Vagina (tissue), 2 donors: ENCODE measurements at places on chromosomes 3 and 15. TPM values are rescaled to one million over a fixed set of nuclear protein-coding genes. Genes with fewer than 3 reads are reported as not detected.

DNA sequence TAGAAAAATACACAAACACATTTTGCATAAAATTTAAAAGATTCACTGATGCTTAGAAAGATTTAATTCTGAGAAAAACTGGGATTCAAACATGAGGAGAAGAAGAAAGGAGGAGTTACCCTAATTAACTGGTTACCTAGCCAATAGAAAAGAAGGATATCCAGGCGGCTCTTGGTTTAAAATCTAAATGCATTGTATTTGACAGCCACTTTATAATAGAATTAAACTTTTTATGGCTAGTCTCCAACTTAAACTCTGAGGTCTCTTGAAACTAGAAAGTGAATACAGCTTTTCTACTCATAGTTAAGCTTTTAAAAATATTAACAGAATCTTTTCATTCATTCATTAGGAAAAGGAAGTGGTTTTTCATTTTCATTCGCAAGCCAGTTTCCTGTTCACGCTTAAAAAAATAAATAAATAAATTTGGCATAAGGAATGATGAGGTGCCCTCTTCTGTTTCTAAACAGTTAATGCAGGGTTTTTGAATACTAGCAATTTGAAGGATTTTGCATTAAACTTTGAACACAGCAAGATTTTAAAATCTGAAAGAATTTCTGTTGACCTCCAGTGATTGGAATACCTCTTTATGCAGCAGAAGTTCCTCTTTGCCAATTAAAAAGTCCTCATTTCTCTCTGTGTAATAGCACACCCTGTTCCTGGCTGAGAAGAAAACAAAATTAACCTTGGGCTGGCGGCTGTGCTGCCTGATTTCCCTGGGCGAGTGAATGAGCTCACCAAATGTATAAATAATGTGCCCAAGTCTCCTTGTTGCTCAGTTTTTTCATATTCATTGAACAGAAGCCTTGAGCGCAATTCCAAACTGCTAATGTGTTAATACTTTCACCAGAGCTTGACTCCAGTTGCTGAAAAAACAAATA lies 105.1 kb downstream of the ZMAT3 start:
- H3K4me1 ChIP-seq: peaks cover 9% of the 10 kb centered on the region
- H3K4me3 ChIP-seq: no peak overlapping the region
- H3K27me3 ChIP-seq: no peaks in the 10 kb centered on the region
- H3K27ac ChIP-seq: no peak overlapping the region

GOLGA8S gene
- not detected for total RNA-seq

SPRED1 gene
- total RNA-seq: 16.7 TPM

DNA sequence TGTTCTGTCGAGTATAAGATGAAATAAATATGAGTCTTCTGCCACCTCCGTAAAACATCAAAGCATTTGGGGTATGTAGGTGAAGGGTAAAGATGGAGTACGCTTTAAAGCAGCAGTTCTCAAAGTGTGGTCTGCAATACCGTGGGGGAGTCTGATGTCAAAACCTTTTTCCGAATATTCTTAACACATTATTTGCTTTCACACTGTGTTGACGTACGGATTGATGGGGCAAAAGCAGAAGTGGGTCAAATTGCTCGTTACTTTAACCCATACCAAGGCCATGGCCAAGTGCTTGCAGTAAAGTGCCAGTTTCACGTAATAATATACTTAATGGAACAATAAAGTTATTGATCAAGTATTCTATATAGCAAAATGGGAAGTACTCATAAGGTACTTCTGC lies 36.3 kb downstream of the PAK2 start:
- H3K27me3 ChIP-seq: no peaks in the 10 kb centered on the region
- no peak overlapping the region for H3K4me3 ChIP-seq
- DNase-seq: no peak
- peaks cover 56% of the 10 kb centered on the region for H3K4me1 ChIP-seq
- H3K27ac ChIP-seq: no peak overlapping the region
- H3K36me3 ChIP-seq: no peaks in the 10 kb centered on the region

DNA sequence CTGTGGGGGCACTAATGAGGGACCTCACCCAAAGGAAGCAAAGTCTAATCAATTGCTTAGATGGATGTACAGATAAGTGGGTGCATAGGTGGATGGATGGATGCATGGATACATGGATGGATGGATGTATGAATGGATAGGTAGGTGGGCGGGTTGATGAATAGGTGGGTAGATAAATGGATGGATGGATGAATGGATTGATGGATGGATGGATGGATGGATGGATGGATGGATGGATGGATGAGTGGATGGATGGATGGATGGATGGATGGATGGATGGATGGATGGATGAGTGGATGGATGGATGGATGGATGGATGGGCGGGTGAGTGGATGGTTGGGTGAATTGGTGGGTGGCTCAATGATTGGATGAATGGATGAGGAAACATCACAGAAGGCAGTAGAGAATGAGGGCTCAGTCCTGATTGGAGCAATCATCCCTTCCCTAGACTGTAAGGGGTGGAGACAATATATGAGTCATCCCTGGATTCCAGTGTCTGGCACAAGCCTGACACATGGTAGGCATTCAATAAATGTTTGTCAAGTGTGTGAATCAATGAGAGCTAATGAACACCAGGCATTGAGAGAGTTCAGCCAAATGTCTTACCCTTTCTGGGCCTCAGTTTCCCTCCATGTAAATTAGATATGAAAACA lies 40.4 kb upstream of the PXYLP1 start:
- H3K27me3 ChIP-seq: no peaks in the 10 kb centered on the region
- H3K36me3 ChIP-seq: no peaks in the 10 kb centered on the region
- DNase-seq: no peak

- no peak overlapping the region for H3K27ac ChIP-seq
- peaks cover 5% of the 10 kb centered on the region for H3K4me1 ChIP-seq
- H3K36me3 ChIP-seq: no peaks in the 10 kb centered on the region
- no peaks in the 10 kb centered on the region for H3K27me3 ChIP-seq
These were observed 831.4 kb downstream of the AGBL1 start for GRCh38 chr15:86911022-86911421.

DNA sequence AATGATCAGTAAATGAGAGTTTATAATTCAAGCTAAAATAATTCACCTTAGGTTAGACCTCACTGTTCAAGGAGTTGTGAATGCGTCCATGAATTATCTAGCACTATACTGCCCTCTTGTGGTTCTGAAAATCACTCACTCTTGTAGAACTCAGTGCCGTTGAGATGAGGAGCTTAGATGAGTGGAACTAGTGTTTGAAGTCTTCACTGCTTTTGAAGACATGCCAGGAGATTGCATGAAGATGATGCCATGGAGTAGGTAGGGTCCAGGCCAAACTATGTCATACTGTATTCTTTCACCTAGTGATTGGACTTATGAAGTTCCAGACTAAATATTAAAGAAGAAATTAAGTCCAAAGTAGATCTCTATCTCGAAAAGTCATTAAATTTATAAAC lies 28.8 kb downstream of the LYSMD4 start:
- H3K4me3 ChIP-seq: no peak overlapping the region
- no peaks in the 10 kb centered on the region for H3K36me3 ChIP-seq
- no peak for DNase-seq
- peak overlapping the region; percentile 85 for H3K27ac ChIP-seq

IGSF11 gene
- 3.4 TPM for total RNA-seq

MITF gene
- total RNA-seq: 57.7 TPM

GRCh38 chr15:45307230-45307924 lies 55.3 kb downstream of the SLC28A2 start:
- H3K36me3 ChIP-seq: no peaks in the 10 kb centered on the region
- peak overlapping the region; percentile 5 for H3K4me3 ChIP-seq
- H3K27me3 ChIP-seq: no peaks in the 10 kb centered on the region
- no peak for DNase-seq

BCL2A1 gene
- total RNA-seq: 1.7 TPM

GP9 gene
- total RNA-seq: not detected

GPR15 gene
- total RNA-seq: 1.2 TPM

GRCh38 chr15:89457086-89457485 lies 39.3 kb downstream of the RHCG start:
- DNase-seq: no peak
- no peaks in the 10 kb centered on the region for H3K4me1 ChIP-seq
- no peak overlapping the region for H3K27ac ChIP-seq
- no peaks in the 10 kb centered on the region for H3K36me3 ChIP-seq
- no peak overlapping the region for H3K4me3 ChIP-seq

DNA sequence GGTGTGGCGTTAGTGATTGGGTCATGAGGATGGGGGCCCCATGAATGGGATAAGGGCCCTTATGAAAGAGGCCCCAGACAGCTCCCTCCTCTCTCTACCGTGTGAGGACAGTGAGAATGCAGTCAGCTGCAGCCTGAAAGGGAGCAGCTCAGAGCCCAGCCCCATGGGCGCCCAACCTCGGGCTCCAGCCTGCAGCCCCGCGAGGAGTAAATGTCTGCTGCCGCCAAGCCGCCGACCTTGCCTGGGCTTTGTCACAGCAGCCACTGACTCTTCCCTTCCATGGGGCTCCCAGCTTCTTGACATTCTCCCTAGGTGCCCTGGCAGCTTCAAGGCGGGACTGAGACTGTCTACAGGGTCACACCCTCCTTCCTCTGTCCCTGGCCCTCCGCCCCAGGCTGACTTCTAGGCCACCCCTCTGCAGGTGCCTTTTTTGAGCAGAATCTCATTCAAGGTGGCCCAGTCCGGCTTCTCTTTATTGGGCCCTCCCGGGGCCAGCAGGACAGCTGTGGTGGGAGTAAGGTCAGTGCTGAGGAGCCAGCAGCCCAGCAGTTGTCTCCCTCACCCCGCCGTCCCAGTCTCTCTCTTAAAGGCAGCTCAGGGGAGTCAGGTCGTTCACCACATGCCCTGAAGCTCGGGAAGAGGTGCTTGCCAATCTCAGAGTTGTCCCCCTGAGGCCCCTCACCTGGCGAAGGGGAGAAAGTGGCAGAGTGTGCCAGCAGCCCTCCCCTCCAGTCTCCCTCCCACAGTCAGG lies 18.7 kb upstream of the PRR20G start:
- no peaks in the 10 kb centered on the region for H3K36me3 ChIP-seq
- no peak for DNase-seq
- H3K4me3 ChIP-seq: no peak overlapping the region
- H3K27ac ChIP-seq: no peak overlapping the region
- no peaks in the 10 kb centered on the region for H3K27me3 ChIP-seq

DNA sequence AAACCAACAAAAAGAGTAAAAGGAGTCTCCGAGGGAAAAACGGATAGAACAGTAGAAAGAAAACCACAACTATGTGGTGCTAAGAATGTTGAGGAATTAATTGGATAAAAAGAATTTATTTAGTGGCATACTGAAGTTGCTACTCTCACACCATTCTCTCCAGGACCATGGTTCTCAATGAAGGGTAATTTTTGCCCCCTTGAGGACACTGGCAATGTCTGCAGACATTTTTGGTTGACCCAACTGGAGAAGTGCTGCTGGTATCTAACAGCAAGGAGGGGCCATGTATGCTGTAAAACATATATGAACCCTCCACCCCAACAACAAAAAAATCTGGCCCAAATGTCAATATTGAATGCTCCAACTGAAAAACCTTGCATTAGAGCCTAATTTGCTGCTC lies 85.9 kb upstream of the CSPG5 start:
- H3K27ac ChIP-seq: no peak overlapping the region
- no peak for DNase-seq
- peaks cover 5% of the 10 kb centered on the region for H3K36me3 ChIP-seq

GRCh38 chr3:182460303-182460702 lies 333.0 kb upstream of the ATP11B start:
- DNase-seq: no peak
- no peaks in the 10 kb centered on the region for H3K36me3 ChIP-seq
- H3K27ac ChIP-seq: no peak overlapping the region
- no peak overlapping the region for H3K4me3 ChIP-seq
- H3K4me1 ChIP-seq: no peaks in the 10 kb centered on the region

UACA gene
- 40.3 TPM for total RNA-seq

- no peak for DNase-seq
- no peak overlapping the region for H3K4me3 ChIP-seq
- no peaks in the 10 kb centered on the region for H3K36me3 ChIP-seq
- H3K27ac ChIP-seq: no peak overlapping the region
These were observed 17.9 kb upstream of the SQOR start for GRCh38 chr15:45616901-45617323.

DNA sequence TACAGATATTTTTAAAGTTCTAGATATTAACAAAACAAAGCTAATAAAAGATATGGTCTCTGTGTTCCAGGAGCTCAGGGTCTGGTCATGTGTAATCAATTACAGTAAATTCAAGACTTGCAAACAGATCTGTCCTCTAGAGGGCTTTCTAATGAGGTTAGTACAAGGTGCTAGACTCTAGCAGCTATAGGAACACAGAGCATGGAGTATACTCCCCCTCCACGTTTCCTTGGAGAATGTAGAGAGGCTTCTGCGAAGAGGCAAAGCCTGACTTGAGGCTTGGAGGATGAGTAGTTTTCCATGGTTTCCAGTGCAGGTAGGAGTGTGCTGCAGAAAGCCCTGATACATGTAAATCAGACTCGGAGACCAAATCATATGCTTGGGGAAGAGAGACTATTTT lies 32.7 kb upstream of the DLG1 start:
- no peak overlapping the region for H3K4me3 ChIP-seq
- no peaks in the 10 kb centered on the region for H3K27me3 ChIP-seq
- DNase-seq: no peak
- H3K36me3 ChIP-seq: no peaks in the 10 kb centered on the region
- H3K4me1 ChIP-seq: no peaks in the 10 kb centered on the region
- no peak overlapping the region for H3K27ac ChIP-seq

DNA sequence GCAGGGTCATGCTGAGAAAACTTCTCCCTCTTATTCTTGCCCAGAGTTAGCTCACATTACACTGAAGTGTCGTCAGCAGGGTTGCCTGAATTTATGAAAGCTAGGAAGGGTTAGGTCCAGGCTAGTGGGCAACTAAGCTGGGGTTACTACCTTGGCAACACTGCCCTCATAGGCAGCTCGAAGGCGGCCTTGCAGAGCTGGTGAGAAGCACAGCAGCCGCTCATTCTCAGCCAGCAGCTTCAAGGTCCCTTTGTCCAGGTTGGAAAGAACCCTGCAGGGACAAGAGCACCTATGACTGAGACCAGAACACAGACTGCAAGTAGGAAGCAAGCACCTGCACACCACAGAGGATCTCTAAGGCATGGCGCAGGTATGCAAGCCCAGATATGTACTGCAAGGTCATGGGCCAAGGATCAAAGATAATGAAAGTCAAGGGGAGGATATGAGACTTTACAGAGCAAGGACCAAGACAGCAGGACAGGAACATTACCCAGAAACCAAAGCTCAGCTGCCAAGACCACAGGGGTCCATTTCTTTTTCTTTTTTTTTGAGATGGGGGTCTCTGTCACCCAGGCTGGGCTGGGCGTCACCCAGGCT lies 2.8 kb downstream of the CDAN1 start:
- no peak overlapping the region for H3K27ac ChIP-seq
- no peaks in the 10 kb centered on the region for H3K36me3 ChIP-seq
- no peak for DNase-seq
- no peaks in the 10 kb centered on the region for H3K27me3 ChIP-seq

DNA sequence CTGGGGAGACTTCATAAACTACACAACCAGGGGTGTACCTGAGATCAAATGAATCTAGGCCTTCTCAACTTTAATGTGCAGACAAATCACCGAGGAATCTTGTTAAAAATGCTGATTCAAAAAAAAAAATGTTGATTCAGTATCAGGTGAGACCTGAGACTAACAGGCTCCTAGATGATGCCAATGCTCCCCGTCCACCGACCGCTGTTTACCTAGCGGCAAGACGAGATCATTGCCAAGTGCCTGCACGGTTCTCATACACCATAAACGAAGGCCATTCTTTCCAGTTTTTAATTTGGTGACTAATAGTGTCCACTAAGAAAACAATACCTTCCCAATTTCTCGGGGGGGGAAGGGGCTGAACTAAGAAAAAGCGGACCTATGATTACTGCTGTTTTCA lies 2.5 kb upstream of the FSIP1 start:
- no peak for DNase-seq
- peaks cover 26% of the 10 kb centered on the region for H3K4me1 ChIP-seq
- no peaks in the 10 kb centered on the region for H3K36me3 ChIP-seq
- no peak overlapping the region for H3K4me3 ChIP-seq
